GM10248 (cell line): ENCODE measurements at places on chromosomes 3 and 15.

- DNase-seq = no peak
Measured at GRCh38 chr3:63202529-63202928, 75.6 kb upstream of the SYNPR start.

GRCh38 chr15:81887912-81888311 is 157.9 kb downstream of the MEX3B start:
- DNase-seq = no peak

- no peak for DNase-seq
Measured at GRCh38 chr15:97652041-97652440, 308.5 kb upstream of the ARRDC4 start.

DNA sequence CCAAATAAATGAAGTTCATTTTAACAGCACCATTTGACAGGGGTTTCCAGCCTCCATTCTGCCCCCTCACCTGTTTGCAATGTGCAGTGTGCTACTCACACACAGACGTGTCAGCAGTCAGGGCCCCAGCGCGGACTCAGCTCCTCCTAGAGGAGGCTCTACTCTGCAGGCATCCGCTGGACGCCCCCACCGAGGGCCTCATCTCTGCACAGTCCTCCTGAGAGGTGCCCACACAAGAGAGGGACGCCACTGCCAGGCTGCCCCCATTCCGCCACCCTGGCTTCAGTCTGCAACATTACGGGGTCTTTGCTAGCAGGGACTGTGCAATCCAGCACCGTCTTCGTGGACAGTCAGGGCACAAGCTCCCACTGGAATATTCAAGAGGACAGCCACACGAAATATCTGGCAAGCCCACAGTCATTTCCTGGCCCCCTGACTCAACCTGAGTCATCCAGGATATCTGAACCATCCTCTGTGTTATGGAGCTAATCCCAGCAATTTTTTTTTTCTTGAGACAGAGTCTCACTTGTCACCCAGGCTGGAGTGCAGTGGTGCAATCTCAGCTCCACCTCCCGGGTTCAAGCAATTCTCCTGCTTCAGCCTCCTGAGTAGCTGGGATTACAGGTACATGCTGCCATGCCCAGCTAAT is 255.0 kb downstream of the OCA2 start:
- no peak for DNase-seq

- DNase-seq = no peak
Measured at GRCh38 chr3:59817511-59817910, 767.7 kb upstream of the CFAP20DC start.

DNA sequence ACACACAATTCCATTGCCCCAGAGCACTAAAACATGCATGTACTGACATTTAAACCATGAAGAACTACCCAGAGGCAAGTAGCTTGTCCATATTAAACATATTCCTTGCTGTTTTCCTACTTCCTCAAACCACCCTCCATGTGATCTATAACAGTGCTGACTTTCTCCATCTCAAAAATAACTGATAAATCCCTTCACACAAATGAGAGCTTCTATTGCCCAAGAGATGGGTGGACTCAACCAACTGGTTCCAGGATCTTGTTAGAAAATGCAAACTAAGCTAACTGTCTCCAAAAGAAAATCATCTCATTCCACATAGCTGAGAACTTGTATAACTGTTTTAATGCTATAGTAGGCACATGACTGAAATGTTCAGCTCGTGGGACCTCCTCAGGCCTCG is 29.6 kb downstream of the DCLK3 start:
- DNase-seq = no peak

DNA sequence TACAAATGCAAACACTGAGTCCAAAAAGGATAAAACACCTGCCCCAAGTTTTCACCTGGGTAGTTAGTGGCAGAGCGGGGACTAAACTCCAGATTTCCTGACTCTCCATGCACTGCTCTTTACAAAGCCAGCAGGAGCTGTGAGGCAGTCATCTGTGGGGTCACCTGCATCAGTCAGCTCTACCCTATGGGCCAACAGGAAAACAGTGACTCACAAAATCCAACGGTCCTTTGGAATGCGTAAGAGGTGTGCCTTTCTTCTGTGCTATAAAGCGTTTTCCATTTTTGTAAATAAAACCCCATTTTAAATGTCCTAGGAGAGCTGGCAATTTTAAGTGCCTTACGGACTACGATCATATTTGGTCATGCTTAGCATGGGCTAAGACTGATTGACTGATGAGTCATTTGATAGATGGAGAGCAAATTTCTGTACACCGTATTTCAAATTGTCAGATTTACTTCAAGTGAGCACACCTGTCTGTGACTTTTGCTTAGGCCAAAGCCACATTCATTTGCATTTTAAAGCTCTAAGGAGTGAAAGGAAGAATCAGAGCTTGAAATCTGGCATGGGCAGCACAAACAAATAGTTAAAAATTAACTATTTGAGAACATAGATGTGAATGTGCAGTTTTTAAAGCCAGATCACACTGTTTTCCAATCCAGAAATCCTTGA is 4.4 kb upstream of the COL8A1 start:
- no peak for DNase-seq

DNA sequence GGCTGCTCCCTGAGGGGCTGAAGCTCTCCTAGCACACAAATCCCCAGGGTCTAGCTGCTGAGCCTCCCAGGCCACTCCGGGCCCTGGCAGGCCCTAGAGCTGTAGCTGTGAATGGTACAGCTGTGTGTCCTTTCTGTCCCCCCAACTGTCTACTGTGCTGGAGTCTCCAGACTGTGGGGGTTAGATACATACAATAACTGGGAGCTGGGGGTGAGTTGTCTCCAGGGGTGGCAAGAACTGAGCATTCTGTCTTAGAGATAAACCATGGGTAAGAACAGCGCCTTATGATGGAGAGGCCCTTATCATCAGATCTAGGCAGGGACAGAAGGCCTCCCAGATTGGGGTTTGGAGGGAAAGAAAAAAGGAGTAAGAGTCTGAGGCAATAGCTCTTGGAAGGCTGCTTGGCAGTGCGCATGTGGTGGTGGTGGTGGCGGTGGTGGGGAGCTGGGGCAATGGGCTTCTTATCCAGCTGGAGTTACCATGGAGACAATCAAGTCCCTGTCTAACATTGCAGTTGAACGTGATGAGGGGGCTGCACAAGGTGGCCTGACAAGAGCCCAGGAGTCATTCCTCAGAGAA is 3.6 kb downstream of the CYB561D2 start:
- no peak for DNase-seq

DNA sequence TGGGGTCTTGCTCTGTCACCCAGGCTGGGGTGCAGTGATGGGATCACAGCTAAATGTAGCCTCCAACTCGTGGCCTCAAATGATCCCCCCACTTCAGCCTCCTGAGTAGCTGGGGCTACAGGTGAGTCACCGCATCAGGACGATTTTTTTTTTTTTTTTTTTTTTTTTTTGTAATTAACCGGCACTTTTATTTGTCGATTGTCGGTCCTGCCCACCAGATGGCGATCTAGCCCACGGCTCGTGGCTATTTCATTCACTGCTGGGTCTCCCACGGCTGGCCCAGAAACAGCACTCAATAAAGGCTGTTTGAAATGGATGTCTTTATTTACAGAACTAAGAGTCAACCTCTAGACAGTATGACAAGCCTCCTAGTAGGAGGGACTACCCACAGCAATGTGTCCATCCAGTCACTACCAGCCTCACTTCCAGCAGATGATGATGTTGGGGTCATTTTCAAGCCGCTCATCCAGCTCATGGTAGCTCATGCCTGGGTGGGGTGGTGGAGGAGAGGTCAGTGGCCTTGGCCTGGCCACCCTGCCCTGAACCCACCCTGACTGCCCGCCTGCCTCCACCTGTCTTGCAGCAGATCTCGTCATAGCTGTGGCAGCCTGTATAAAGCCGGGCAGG is 1.8 kb upstream of the ZMYND10 start:
- DNase-seq = peak; percentile 63

DNA sequence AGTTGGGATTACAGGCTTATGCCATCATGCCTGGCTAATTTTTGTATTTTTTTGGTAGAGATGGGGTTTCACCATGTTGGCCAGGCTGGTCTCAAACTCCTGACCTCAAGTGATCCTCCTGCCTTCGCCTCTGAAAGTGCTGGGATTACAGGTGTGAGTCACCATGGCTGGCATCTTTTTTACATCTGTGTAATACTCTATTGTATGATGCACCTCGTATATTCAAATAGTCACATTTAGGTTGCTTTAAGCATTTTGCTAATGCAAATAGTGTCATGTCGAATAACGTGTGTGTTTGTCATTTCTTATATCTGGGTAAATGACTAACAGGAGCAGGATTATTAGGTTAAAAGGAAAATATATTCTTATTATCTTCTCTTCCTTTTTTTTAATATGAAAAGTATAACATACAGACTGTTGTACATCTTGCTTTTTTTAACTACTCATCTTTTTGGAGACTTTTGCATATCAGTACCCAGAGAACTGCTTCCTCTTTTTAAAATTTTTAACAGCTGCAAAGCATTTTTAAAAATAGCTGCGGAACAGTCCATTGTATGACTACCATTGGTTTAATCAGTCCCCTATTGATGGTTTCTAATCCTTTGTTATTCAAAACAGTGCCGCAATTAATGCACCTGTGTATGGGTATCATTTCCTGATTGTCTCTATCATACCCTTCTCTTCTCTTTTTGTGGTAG is 13.4 kb downstream of the SCAMP5 start:
- peak; percentile 73 for DNase-seq

DNA sequence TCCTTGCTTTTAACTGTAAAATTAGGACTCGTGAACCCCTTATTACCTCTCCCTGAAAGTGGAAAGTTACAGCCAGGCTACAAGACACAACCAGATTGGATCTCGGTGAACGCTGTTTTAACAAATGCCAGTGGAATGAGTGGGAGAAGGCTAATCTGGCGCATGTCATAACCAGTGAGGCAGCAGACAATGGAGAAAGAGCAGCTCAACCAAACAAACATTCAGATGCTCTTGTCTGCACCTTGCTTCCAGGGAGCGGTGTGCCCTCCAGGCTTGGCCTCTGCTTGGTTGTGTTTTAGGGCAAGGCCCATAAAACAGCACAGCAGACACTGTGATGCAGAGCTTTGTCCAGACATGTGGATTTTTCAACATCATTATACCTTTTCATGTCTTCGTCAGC is 45.9 kb upstream of the ATP1B3 start:
- no peak for DNase-seq

- DNase-seq = no peak
Measured at GRCh38 chr3:46454209-46454595, 10.5 kb downstream of the LTF start.

GRCh38 chr3:184745526-184745925 is 33.7 kb upstream of the MAGEF1 start:
- no peak for DNase-seq

DNA sequence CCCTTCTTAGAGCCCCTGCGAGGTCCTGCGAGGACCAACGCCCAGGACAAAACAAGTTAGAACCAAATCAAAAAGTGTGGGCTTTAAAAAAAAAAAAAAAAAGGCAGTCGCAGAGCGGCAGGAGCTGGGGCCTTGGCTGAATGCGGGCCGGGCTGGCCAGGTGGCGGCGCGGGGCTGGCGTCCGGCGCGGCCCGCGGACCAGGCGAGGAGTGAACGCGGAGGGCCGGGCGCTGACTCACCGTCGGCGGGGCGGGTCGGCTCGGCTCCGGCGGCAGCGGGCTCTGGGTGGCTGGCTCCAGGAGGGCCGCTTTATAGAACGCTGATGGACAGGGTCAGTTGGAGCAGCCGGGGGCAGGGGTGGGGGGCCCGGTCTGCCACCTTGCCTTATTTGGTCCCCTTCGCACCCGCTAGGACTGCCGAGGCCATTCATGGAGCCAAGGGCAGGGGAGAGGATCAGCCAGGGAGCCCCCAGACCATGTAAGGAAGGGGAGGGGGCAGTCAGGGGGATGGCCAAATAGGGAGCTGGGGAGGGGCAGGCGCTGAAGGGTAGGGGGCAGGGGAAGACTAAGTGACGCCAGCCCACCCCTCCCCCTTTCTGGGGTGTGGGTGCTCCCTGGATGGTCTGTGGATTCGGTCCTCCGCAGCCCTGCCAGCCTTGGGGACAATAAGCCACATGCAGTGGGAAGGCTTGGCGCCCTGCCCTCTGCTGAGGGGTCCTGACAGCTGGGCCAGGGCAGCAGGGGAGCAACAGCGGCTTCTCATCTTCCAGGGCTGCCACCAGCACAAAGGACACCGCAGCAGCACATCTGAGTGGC is at the start of gene ACTC1:
ACTC1 (minus strand) TSS at position 283 of the 815 bp plus-strand sequence. CDS start 741 bp downstream, outside the sequence.
- no peak for DNase-seq

GRCh38 chr3:81497572-81498251 is 263.7 kb downstream of the GBE1 start:
- DNase-seq = no peak

GRCh38 chr3:3771094-3771493 is 28.1 kb upstream of the LRRN1 start:
- DNase-seq = no peak

- no peak for DNase-seq
Measured at GRCh38 chr3:71441217-71441924, 142.2 kb downstream of the FOXP1 start.

DNA sequence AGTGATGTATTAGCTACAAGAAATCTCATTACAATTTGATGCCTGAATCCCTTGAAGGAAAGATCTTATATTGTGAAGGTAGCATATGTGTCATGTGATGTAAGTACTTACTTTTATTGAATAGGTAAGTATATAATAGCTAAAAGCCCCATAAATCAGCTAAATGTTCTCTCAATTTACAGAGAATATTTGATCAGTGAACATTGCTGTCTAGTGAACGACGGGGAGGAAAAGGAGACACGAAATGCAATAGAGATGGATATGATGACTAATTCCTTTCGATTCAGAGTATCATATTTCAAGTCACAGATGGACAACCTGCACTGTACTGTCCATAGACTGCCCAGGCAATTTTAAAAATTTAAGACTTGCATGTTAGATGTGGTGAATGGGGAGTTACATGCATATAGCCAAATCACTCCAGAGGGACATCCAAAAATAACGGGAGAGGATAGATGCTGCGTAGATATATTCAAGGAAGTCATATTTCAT is 462.1 kb upstream of the CDIN1 start:
- DNase-seq = no peak
